ENCODE measurements at places on chromosomes 4 and X.

GRCh38 chr4:151675411-151675971 lies 85.3 kb downstream of the GATB start:
- DNase-seq = no peak

DNA sequence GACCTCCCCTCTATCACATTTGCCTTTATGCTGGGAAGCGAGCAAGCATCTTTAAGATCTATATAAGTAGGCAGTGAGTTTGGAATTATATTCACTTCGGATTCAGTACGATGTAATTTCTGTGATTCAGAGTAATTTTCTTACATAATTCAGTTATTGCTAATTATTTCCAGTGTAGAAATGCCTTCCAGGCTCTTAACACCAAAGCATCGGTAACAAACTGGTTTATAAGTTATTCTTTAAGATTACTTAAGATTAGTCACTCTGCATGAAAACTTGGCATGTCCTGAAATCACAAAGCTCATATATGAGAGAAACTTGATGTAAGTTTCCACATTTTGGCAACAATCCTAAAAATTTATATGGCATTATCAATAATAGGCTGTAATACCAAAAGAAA lies 120.8 kb downstream of the ADAMTS3 start:
- no peak for DNase-seq

DNA sequence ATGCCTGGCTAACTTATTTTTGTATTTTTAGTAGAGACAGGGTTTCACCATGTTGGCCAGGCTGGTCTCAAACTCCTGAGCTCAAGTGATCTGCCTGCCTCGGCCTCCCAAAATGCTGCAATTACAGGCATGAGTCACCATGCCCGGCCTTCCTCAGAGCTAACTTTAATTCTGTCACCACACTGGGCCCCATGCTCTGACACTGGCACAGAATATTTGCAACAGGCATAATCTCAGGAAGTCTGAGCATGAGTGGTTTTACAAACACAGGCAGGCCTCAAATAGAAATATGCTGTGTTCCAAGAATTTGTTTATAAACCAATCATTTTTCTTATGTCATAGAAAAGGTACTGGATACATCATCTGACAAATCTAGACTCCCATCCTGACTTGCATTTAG lies 32.7 kb upstream of the FAM9C start:
- DNase-seq = no peak

GRCh38 chrX:30895370-30895769 lies 6.3 kb upstream of the TAB3 start:
- no peak for DNase-seq

GRCh38 chr4:4864443-4864939 lies 5.0 kb downstream of the MSX1 start:
- no peak for DNase-seq
